ENCODE measurements at places on chromosomes 12 and 14.

- no peak for DNase-seq
Observed at GRCh38 chr12:129394177-129394825, 509.5 kb downstream of the TMEM132D start.

DNA sequence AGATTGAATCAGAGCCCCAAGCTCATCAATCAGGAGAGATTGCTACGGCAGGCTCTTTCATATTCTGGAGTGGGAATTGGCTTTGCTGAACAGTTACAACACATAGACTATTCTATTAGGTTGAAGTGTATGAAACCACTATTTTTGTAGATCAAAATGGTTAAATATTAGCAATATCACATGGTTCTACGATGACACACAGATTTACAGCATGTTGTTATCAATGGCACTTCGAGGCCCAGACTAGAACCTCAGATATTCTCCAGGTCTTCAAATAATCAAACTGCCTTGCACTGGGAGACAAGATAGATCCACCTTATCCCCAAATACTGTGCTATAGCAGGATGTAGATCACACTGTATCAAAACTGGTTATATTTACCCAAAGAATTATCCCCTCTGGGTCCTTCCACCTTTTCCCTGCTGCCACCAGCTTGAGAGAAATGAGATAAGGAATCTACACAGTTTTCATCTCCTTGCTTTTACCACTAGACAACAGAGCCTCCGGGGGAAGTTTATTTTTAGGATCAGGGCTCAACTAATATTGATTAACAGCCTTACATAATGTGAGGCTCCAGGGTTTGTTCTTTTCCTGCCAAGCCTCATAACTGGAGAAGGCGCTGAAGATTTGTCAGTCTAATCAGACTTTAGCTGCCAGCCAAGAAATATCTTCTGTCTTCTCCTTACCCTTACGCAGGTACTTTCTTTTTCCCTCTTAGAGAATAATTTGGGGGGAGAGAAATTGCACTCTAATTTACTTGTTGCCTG lies 507.1 kb downstream of the DIO2 start:
- DNase-seq: no peak

GRCh38 chr14:95327558-95328374 lies 8.1 kb upstream of the CLMN start:
- no peak for DNase-seq

DNA sequence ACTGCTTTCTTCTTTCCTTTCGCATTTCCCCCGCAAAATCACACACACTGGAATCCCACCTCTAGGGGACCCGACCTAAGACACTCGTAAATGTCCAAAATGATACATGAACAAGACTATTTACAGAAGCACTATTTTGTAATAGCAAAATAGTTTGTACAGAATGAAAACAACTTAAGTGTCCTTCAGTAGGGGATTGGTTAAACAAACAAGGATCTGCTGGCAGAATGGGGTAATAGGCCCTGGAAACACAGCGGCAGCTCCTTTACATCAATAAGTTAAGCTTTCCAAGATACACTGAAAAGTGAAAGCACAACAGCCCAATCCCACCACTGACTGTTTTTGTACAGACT lies 48.8 kb downstream of the LTBP2 start:
- DNase-seq: no peak

- no peak for DNase-seq
Observed at GRCh38 chr12:977156-977555, 13.9 kb upstream of the ERC1 start.

- DNase-seq: no peak
Observed at GRCh38 chr12:19144985-19145384, 15.5 kb downstream of the PLEKHA5 start.

GRCh38 chr14:66923251-66923650 lies 266.0 kb upstream of the GARIN2 start:
- DNase-seq: no peak

DNA sequence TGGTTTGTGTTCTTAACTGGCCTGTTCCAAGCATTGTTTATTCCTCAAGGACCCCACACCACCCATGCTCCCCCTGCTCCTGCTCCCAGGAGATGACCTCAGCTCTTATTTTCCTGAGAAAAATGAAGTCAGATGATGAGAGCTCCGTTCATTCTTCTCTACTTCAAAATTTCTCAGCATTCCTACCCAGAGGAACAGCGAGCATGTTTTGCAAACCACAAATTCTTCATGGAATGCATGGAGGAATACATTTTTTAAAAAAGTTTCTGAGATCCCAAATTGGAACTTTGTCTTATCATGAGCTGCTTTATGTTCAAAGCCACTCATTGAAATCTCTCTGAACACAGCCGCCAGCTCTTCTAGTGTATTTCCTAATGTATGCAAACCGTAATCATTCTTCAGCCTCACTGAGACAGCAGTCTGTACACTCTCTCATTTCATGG lies 44.9 kb downstream of the SYNE2 start:
- no peak for DNase-seq

- no peak for DNase-seq
Observed at GRCh38 chr12:91777268-91777992, 368.2 kb downstream of the BTG1 start.

DNA sequence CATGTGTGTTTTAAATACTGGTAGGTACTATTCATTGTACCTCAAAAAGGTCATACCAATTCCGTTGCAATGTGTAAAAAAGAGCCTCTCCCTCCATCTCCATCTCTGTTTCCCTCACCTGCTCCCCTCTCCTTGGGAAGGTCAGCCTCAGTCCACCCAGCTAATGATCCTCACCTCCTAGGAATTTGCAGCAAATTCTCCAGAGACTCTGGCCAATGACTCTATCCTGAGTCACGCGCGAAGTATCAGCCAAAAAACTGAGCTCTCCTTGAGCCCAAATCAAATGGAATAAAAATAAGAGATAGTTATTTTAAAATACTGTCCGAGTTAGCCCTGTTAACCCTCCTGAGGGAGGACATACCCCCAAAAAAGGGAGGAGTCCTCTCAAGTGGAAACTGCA lies 148.4 kb downstream of the DPF3 start:
- no peak for DNase-seq

- DNase-seq: no peak
Observed at GRCh38 chr12:30417697-30418231, 277.9 kb downstream of the IPO8 start.

DNA sequence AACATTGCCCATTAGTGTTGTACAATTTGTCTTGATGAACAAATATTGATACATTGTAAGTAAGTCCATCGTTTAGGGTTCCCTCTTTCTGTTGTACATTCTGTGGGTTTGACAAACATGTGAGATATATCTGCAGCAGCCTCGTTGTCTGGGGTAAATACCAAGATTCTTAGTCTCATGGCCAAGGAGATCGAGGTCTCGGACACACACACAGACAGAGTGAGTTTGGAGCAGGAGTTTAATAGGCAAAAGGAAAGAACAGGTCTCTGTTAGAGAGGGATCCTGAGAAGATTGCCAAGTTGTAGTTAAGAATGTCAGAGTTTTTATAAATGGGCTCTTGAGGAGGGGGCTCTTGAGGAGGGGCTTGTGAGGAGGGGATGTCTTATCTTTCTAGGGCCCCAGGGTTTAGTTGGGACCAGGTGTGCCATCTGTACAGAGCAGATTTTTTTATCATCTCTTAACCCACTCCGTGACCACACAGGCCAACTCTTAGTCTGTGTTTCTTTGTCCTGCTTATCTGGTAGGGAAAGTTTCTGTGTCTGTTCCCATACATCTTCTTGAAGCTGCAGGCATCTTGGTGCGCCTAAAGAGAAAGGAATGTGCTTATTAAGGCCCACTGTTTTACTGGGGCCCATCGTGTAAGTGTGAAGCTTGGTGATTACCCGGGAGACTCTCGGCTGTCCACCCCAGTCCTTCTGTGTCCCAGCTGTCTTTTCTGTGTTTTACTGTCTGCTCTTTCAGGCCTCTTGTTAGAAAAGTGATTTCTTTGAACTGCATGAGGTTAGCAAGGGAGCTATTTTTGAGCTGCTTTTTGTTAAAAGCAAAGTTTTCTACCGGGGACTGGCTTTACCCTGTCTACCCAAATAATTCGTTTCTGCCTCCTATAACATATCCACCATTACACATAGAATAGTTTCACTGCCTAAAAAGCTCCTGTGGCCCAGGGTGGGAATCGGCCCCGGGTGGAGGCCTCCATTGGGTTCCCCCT lies 22.4 kb upstream of the CLEC2D start:
- DNase-seq: no peak

DNA sequence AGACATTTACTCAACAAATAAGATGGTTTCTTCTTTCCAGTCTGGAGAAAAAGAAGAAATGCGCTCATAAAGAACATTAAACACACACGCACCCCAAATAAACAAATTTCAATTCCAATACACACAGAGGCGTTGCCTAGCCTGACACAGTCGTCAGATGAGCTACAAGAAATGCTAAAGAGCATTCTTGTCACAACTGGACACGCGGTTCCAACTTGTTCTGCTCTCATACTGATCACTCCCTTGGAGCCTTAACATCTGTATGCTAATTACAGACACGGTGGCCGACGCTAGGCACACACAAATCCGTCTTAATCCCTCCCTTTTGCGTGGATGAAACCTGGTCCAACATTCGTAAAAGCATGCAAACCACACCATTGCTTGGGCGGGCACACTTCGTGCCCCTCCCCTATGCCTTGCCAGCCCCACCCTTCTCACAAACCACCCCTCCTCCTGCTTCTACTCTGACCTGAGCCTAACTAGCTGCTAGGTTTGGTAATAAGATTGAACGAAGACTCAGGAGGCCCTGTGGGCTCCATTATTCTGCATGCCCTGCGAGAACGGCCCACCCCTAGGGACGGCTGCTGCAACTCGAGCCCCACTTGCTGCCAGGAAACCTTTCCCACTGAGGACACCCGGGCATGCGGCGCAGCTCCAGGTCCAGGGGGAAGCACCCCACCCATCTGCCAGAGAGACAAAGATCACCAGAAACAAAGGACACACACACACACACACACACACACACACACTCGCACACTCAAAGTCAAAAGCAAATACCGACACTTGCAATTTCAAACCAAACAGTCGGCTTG lies 1.2 kb downstream of the KCNK10 start:
- no peak for DNase-seq

- DNase-seq: no peak
Observed at GRCh38 chr12:125006365-125006764, 12.9 kb downstream of the BRI3BP start.

DNA sequence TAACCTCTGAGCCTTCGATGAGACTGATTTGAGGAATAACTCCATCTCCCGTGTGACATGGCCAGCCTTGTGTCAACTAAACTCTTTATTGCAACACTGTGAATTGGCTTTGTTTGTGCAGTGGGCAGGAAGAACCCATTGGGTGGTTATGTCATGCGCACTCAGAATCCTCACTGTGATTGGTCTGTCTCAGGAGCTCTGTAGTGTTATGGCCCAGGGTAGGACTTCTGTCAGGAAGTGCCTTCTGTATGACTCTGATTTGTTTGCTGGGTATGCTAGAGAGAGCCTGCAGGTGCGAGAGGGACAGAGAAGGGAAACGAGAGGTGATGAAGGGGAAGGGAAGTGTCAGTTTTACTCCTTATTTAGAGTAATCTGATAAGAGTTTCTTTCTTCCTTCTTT lies 71.5 kb upstream of the DCD start:
- peak; percentile 13 for DNase-seq

DNA sequence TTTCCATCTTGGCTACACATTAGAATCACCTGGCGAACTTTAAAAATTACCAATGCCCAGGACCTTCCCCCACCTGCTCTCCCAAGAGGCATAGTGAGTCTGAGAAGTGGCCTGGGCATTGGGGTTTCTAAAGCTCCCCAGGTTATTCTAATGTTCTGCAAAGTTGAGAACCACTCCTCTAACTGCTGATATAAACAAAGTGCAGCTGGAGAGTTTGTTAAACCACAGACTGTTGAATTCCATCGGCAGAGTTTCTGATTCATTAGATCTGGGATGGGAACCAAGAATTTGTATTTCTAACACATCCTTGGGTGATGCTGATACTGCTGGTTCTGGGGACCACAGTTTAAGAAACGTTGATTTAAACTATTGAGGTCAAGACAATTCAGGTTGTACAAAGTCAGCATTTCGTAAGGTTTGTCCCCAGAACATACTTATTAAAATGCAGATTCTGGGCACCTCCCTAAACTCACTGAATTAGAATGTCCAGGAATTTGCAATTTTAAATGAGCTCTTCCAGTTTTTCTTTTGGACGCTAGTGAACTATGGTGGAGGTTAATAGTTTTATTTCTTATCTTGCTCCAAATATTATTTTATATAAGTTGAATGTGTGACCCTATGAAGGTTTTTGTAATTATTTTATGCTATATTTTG lies 309.1 kb downstream of the NRXN3 start:
- DNase-seq: no peak

GRCh38 chr14:86940106-86940505 lies 1052.9 kb downstream of the GALC start:
- DNase-seq: no peak

DNA sequence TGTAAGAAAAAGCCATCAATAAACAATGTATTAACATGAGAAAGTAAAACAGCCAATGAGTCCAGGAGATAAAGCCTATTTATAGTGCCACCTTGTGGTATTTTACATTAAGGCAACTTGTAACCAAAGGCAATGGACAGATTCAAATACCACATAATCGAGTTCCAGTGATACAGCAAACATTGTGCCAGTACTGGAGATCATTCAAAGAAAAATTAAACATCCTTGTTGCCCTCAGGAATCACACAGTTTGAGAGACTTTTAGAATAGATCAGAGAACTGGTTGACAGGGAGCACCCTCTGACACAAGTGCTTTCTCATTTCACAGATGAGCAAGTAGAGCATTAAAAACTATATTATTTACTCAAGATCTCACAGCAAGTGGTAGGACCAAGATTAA lies 98.1 kb downstream of the DDHD1 start:
- DNase-seq: peak; percentile 66

- peak; percentile 7 for DNase-seq
Observed at GRCh38 chr12:52789637-52790426, 6.1 kb downstream of the KRT3 start.

- DNase-seq: peak; percentile 74
Observed at GRCh38 chr14:21382886-21383847, 652 bp downstream of the SUPT16H start.

DNA sequence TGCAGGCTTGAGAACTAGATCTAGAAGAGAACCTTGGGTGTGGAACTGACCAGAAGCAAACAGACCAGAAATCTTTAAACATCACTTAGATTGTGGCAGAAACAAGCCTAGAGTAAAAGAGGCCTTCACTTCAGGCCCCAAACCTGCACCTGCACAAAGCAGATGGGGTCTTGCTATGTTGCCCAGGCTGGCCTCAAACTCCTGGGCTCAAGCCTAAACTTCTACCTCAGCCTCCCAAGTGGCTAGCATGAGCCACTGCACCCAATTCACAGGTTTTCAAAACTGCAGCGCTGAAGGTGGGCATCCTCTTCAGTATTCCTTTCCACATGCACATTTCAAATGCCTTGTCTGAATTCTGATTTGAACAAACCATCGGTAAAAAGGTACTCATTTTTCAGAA lies 19.9 kb downstream of the MOK start:
- no peak for DNase-seq

DNA sequence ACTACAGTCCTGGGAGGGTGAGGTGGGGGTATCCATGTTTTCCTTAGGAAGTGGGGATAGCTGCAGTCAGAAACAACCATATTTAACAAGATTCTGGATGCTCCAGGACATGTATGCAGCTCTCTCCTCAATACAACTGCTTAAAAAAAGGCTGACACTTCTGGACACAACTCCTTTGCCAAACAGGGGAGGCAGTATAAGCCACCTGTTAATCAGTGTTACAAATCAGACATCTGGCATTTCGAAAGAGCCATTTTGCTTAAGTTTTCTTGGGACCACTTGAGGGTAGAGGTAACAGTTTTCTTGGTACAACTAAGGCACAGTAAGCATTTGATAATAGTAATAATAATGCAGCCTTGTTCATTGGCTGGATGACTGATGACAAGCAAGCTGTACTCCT lies 47.1 kb downstream of the RPGRIP1 start:
- DNase-seq: no peak

- no peak for DNase-seq
Observed at GRCh38 chr14:33493266-33493665, 457.6 kb downstream of the EGLN3 start.

Data from suppressor macrophage treated with lipopolysaccharide for 1 hour (primary cell).